Suppressor macrophage treated with lipopolysaccharide for 4 hours (primary cell): ENCODE measurements at places on chromosomes 13 and 19.

- DNase-seq: no peak
Observed at GRCh38 chr13:73167028-73167820, 108.4 kb downstream of the KLF5 start.

GRCh38 chr19:55702131-55702627, 27.2 kb downstream of the EPN1 start:
- DNase-seq: no peak

- DNase-seq: peak; percentile 93
Observed at GRCh38 chr19:6521718-6522646, 8.8 kb upstream of the TNFSF9 start.

DNA sequence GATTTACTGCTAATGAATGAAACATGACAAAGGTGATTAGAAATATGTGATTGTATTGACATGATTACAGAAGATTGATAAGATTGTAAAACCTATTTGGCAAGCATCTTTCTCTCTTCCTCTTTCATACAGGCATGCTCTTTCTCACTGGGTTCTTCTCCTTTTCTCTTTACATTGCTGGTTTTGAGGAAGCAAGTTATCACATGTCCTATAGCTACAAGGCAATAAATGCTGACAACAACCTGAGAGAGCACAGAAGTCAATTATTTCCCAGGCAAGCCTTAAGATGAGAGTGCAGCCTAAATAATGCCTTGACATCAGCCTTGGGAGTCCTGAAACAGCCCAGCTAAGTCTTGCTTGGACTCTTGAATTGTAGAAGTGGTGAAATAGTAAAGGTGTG, 875.0 kb downstream of the SLITRK1 start:
- DNase-seq: peak; percentile 21
